ENCODE measurements at places on chromosomes 16 and 17.

DNA sequence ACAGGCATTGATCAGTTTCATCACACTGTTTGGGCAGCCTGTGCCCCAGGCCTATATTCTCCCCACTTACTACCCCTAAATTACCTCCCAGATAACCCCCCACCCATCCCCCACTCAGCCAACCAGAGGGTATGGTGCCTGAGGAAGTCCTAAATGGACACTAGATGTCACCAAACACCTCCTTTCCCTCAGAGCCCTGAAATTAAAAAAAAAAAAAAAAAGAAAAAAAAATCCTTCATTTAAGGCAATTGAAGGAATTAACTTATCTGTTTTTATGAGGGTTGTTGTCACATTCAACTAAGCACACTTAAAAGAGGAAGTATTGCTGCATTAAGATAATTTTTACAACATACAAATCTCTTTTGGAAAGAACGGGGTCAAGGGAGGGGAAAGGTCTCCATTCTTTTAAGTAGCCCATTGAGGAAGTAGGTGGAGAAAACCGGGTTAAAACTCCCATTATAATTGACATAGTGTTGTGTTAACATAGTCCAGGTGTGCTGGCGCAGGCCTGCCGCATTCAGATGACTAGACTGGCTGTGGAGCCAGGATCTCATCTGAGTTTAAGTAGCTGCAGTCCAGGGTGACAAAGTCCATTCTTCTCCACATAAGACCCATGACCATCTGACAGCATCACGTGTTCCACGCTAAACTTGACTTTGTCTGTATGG is 46.3 kb downstream of the SNX11 start:
- DNase-seq, result no peak

DNA sequence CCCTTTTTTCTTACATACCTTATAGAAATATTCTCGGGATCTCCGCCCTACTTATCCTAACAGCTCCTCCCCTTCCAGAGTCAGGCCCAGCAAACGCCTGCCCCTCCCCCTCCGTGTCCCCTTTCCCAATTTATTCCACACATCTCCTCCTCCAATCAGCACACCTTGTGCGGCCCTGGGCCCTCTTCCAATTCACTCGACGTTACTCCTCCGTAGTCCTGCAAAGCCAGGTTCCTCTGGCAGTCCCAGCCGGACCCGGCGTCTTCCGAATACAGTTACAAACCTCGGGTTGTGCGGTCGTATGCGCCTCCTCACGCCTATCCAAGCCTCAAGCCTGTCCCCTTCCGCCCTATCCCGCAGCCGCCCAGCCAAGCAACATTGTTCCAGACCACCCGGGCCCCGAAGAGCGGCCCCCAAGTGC is 677 bp downstream of the CBX1 start:
- DNase-seq, result no peak

DNA sequence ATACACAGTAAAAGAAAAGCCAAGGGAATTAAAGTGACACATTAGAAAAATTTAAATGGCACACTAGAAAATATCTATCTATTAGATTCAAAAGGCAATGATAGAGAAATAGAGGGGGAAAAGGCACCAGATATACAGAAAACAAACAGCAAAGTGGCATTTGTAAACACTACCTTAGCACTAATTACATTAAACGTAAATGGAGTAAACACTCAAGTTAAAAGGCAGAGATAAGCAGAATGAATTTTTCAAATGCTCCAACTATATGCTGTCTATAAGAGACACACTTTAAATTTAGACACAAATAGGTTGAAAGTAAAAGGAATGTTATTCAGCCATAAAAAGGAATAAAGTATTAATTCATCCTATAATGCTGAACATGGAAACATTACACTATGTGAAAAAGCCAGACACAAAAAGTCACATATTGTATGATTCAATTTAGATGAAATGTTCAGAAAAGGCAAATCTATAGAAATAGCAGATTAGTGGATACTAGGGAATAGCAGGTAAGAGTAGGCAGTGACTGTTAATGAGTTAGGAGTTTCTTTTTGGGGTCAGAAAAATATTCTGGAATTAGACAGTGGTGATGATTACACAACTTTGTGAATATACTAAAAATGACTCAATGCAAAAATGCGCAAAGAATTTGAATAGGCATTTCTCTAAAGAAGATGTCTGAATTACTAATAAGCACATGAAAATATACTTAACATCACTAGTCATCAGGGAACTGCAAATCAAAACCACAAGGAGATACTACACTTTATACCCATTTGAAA is 92.4 kb downstream of the BRIP1 start:
- no peak for DNase-seq

DNA sequence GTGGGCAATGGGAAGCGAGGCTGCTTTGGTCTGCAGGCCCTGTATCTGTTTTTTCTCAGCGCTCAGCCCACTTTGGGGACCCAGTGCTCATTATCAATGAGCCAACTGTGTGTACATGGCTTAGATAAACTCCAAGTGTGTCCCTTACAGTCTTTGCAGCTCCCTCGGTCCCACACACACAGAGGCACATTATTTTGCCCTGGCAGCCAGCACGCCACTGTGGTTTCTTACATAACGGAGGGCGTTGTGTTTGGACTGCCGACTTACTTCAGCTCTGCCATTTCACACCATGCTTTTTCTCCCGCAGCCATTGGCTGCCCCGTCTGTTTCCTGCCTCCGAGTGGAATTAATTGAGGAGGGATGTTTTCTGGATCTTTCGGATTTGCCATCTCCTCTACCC is 56.5 kb upstream of the CLEC18A start:
- no peak for DNase-seq

- no peak for DNase-seq
These were observed 127.2 kb downstream of the AXIN2 start for GRCh38 chr17:65434251-65434650.

GRCh38 chr17:34464812-34465211 is 101.8 kb upstream of the CCL1 start:
- no peak for DNase-seq

GRCh38 chr16:3789375-3790099 is 72.2 kb upstream of the TRAP1 start:
- no peak for DNase-seq

GRCh38 chr16:1141191-1141590 is 11.7 kb upstream of the CACNA1H start:
- DNase-seq, result no peak

GRCh38 chr16:81519301-81520150 is 74.9 kb downstream of the CMIP start:
- no peak for DNase-seq

DNA sequence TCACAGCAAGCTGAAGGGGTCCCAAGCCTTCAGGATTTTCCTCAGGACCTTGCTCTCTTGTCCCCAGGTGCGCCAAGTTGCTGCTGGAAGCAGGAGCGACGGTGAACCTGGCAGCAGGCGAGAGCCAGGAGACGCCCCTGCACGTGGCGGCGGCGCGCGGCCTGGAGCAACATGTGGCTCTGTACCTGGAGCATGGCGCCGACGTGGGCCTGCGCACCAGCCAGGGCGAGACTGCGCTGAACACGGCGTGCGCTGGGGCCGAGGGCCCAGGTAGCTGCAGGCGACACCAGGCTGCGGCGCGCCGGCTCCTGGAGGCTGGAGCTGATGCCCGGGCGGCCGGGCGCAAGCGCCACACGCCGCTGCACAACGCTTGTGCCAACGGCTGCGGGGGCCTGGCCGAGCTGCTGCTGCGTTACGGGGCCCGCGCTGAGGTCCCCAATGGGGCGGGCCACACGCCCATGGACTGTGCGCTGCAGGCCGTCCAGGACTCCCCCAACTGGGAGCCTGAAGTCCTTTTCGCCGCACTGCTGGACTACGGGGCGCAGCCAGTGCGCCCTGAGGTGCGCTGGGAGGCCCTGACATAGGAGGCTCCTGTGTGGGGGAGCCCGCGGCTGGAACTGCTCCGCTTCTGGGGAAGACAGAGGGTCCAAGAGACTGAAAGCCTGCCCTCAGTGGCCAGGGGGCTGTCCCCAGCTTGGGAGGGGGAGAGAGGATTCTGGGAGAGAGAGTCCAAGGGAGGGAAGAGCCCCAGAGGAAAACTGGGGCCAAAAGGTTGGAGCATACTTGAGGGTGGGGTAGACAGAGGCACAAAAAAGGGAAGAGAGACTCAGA is 6.4 kb downstream of the ASB16 start:
- no peak for DNase-seq

GRCh38 chr17:40895106-40895730 is 10.2 kb upstream of the KRT20 start:
- no peak for DNase-seq
